ENCODE measurements at places on chromosomes 5 and 9.

DNA sequence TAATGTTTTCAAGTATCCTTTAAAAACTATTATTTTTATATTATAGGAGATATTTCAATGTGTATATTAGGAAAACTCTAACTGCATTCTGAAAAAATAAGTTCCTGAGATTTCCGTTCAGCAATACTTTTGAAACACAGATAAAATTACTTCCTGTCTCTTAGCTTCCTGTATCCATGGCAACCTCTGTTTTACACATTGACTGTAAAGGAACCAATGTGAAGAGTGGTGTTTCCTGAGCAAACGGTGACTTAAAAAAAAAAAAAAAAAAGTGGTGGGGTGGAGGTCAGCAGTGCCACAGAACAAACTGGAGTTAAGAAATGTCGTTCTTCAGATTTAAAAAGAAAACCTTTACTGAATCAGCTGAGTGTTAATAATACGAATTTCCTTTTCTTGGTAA is at the start of gene LRRC70:
LRRC70 (plus strand) TSS at position 280 of the 400 bp plus-strand sequence. CDS start 620 bp downstream, outside the sequence.
- H3K4me1 ChIP-seq: no peaks in the 10 kb centered on the region
- H3K27ac ChIP-seq: no peak within 1 kb of the TSS
- H3K36me3 ChIP-seq: no peaks in the 10 kb centered on the region
- no peak for DNase-seq

GRCh38 chr5:93884254-93884653 is 142.9 kb upstream of the POU5F2 start:
- no peak for DNase-seq
- no peaks in the 10 kb centered on the region for H3K27me3 ChIP-seq
- no peaks in the 10 kb centered on the region for H3K4me1 ChIP-seq
- no peaks in the 10 kb centered on the region for H3K36me3 ChIP-seq
- no peak overlapping the region for H3K27ac ChIP-seq

GRCh38 chr5:125463466-125464092 is 717.1 kb upstream of the ZNF608 start:
- H3K27me3 ChIP-seq: no peaks in the 10 kb centered on the region
- no peak for DNase-seq
- no peak overlapping the region for H3K4me3 ChIP-seq
- H3K36me3 ChIP-seq: no peaks in the 10 kb centered on the region

DNA sequence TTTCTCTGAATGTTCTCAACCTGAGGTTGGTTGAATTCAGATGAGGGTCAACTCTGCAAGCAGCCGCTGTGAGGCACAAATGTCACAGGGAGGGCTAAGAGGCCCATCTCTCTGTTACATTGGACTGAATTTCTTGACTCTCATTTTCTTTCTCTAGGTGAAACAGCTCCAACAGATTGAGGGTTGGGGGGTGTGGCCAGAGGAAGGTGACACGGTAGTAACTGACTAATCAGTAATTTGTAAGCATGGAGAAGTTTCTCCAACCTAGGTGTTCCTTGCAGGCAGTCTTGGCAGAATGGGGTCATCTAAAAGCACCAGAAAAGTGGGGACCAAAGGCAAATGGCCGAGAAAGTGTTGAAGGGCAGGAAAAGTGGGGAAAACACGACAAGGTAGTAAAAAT is 16.8 kb downstream of the CCT5 start:
- no peak overlapping the region for H3K4me3 ChIP-seq
- H3K36me3 ChIP-seq: peaks cover 33% of the 10 kb centered on the region
- no peaks in the 10 kb centered on the region for H3K4me1 ChIP-seq
- H3K27ac ChIP-seq: no peak overlapping the region
- no peak for DNase-seq

GRCh38 chr5:14505310-14506139 is 76.1 kb upstream of the OTULINL start:
- H3K4me1 ChIP-seq: no peaks in the 10 kb centered on the region
- no peak overlapping the region for H3K4me3 ChIP-seq
- DNase-seq: no peak
- H3K27ac ChIP-seq: no peak overlapping the region
- peaks cover 24% of the 10 kb centered on the region for H3K36me3 ChIP-seq
